ENCODE measurements at places on chromosomes 11 and 22.

DNA sequence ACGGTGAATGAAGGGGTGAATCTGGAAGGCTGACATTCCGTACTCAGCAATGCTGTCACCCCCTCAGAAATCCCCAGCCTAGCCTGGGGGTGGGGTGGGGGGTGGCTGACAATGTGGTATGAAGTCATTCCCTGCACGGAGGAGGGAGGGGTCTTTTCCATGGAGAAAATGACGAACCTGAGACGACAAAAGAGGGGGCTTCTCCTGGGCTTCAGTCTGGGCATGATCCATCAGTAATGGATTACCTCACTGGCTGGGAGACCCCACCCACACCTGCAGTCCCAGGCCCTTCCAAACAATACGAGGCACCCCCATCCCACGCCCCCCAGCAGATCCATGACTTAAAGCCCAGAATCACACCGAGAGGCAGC lies 1.0 kb downstream of the KIAA0930 start:
- no peak for DNase-seq

GRCh38 chr11:23023319-23023718 lies 163.0 kb upstream of the CCDC179 start:
- DNase-seq: no peak

DNA sequence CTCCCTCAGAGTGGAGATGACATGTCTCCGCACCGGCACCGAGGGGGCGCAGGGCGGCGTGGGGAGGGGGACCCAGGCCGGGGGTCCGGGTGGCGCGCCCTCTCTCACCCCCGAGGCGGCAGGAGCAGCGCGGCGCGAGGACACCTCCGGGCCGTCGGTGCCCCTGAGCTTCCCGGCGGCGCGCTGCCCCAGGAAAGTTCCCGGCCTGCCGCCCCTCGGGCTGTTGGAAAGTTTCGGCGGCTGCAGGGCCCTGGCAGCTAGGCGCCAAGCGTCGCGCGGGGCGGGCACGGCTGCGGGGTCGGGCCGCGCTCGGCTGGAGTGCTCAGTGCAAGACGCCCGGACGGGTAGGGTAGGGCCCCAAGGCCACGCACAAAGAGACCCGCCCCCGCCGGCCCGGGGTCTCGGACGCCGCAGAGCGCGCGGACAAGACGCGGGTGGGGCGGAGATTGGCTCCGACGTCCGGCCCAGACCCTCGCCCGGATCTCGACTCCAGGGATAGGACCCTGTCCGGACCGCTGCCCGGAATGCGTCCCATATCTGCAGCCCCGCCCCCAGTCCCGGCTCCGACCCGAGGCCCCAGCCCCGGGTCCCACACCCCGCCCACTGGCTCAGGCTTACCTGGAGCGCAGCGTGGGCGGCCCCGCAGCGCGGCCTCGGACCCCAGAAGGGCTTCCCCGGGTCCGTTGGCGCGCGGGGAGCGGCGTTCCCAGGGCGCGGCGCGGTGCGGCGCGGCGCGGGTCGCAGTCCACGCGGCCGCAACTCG lies 471 bp downstream of the ARVCF start:
- no peak for DNase-seq

GRCh38 chr22:34623580-34623979 lies 442.4 kb upstream of the ISX start:
- no peak for DNase-seq

GRCh38 chr22:49306632-49307480 lies 520.8 kb downstream of the BRD1 start:
- DNase-seq: peak; percentile 39

DNA sequence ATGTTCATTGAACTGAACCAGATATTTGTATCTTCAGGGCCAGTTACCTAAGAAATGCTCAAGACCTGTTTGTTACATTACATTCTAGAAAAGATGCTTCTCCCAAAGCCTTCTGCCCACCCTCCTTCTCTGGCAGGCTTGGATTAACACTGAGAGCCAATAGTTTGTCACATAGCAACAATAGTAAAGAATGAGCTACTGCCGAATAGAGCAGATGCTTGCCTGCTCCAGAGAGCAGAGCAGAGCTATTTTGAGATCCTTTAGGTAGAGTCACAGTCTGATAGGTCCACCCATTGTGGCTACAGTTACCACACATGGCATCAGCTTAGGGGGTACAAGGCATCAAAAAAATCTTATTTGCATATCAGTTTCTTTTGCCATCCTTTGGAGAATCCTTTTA lies 13.5 kb upstream of the EP300 start:
- DNase-seq: no peak

DNA sequence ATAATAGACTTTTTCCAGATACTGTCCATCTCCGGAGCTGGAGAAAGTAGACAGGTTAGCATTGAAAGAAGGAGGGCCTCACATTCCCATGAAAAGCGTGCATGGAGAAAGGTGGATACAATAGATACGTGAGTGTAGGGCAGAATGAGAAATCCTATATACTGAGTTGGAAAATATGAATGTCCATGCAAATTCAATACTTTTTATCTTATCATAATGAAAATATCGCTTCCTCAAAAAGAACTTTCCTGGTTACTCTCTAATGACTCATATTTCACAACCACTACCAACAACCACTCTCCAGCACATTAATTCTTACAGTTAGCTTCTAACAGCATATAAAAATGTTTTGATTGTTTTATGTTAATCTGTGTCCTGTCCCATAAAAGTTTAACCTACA lies 22.0 kb upstream of the MS4A6A start:
- DNase-seq: no peak

GRCh38 chr22:42670046-42670445 lies 20.9 kb upstream of the CYB5R3 start:
- no peak for DNase-seq

GRCh38 chr11:59771605-59772004 lies 16.4 kb downstream of the STX3 start:
- no peak for DNase-seq

DNA sequence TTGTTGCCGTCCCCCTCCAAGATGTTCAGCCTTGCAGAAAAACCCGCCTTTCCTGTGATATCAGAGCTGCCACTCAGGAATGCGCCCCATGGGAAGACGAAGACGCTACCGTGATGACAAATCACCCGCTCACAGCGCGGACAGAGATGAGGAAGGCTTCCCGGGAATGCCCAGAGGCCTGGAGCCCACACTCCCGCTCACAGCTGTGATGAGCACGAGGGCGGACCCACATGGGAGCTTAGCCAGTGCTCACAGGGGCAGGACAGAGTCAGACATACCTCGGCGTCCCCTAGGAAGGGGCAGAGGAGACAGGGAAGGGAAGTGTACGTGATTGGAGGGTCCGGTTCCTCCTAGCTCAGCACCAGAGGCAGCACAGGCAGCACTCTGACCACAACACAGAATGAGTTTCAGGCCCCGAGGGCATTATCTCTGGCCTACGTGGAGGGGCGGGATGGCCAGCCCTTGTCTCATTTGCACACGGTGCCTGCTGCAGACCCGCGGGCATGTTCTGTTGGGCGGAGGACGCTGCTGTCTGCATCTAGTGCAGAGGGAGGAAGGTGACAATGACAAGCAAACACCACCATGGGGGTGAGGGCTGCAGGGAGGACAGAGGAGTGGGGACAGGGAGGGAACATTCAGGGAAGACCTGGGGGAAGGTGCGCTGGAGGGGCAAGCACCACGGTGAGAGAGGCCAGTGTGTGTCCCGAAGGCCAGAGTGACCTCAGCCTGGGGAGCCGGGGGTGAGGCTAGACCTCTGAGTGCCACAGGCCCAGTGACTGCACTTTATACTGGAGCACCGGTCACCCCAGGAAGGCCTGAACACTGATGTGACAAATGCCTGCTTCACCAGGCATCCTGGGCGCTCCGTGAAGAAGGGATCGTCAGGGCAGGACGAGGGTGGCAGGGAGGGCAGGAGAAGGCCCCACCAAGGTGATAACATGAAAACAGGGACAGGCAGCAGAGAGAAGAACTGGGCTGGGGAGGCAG lies 79.6 kb downstream of the CELSR1 start:
- no peak for DNase-seq

DNA sequence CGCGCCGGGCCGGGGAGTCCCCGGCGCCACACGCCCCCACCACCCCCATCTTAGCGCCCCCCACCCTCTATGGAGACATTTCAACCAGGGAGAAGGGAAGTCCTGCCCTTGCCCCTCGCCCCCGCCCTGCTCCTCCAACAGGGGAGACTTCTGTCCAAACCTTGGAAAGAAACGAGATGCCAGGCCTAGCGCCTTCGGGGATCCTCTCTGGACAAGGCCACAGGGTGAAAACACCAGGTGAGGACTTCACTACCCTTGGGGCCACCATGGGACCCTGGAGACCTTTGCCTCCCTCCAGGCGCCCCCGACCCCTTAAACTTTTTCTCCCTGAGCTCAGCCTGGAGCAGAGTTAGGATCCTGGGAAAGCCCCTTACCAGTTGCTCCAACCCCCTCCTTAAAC lies 11.6 kb upstream of the NPAS4 start:
- no peak for DNase-seq

- DNase-seq: no peak
These were observed 29.1 kb downstream of the LRFN4 start for GRCh38 chr11:66885950-66886440.

GRCh38 chr11:118002541-118003423 lies 16.6 kb downstream of the IL10RA start:
- DNase-seq: no peak
